ENCODE measurements at places on chromosomes 11 and 22. TPM values are rescaled to one million over a fixed set of nuclear protein-coding genes. Genes with fewer than 3 reads are reported as not detected.

- DNase-seq = no peak
Measured at GRCh38 chr22:37381489-37381888, 45.8 kb downstream of the ELFN2 start.

DNA sequence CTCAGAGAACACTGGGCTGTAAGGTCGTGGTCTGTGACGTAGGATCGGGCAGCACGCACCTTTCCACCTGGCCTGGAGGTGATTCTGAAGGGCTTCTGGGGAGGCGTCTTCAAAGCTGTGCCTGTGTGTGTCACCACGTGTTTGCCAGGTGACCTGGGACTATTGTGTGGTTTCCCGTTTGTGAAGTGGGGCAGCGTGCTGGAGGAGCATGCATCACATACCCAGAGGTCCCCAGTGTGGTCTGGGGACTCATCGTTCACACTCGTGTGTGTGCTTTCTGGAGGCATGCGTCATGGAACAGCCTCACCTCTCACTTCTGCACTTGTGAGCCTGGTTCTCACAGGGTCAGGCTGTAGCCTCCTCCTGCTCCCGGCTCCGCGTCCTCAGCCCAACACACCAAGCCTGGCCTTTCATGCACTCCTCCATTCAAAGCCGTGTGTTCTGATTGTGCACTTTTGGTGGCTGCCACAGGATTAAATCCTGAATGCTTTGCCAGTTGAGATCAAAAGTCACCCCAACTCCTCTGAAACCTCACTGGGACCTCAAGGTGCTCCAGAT lies 106.3 kb downstream of the KCNQ1OT1 start:
- no peak for DNase-seq

- no peak for DNase-seq
Measured at GRCh38 chr11:88538098-88538497, 200.6 kb upstream of the CTSC start.

GRCh38 chr11:30346068-30346688 lies 23.3 kb downstream of the ARL14EP start:
- no peak for DNase-seq

DNA sequence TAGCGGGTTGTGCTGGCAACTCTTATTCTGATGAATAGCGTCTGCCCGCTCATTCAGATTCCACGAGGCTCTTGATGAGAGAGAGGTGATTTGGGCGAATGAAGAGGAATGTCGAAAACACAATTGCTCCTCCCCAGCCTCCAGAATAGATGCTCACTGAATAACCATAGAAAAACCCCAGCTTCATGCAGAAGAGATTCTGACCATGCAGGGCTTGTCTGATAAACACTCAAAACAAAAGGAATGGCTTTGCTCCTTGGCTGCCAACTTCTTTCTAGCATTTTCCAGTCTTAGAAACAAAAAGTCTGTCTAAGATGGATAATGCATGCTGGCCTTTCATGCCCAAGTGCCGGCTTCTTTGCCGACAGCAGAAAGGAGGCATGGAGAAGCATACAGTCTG lies 569.5 kb downstream of the MN1 start:
- no peak for DNase-seq

Gene POU2AF2
- total RNA-seq = not detected

GRCh38 chr11:38498721-38499120 lies 1900.7 kb upstream of the RAG2 start:
- no peak for DNase-seq

Gene C11orf71
- 2.4 TPM for total RNA-seq

GRCh38 chr22:31118046-31118820 lies 4.5 kb upstream of the INPP5J start:
- DNase-seq = no peak

DNA sequence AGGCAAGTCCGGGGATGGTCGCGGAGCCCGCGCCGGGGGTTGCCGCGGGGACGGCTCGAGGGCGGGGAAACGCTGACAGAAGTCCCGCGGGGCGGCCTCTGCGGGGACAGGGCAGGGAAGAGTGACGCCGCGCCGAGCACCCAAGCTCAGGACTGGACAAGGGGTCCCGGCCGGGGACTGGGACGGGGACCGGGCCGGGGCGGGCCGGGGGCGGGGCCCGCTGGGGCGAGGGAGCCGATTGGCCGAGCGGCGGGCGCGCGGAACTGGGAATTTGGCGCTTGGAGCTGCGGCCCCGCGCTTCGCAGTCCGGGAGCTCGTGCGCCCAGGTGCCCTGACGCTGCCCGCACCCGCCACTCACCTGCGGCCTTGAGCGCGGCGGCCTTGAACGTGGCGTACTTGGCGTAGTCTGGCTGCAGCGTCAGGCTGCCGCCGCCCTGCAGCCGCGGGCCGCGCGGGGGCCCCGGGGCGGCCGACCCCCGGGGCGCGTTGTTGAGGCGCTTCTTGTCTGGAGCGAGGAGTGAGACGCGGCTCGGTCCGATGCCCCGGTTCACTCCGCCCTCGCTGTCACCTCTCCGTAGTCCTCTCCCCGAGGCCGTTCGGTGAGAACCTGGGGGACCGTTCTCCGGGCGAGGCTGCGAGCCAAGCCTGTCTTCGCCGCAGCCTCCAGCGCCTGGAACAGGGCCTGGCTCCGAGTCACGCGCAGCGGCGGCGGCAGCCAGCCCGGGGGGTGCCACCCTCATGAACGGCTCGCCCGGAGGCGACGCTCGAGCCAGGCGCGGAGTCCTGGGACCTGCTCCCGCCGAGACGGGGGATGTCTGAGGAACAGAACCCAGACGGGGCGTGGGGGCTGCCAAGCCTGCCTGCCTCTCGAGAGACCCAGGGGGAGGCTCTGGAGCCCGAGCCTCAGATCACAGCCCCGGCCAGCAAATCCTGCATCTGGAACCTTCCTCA lies 4.5 kb downstream of the SHISA8 start:
- DNase-seq = no peak

Gene FIBIN
- 32.8 TPM for total RNA-seq

DNA sequence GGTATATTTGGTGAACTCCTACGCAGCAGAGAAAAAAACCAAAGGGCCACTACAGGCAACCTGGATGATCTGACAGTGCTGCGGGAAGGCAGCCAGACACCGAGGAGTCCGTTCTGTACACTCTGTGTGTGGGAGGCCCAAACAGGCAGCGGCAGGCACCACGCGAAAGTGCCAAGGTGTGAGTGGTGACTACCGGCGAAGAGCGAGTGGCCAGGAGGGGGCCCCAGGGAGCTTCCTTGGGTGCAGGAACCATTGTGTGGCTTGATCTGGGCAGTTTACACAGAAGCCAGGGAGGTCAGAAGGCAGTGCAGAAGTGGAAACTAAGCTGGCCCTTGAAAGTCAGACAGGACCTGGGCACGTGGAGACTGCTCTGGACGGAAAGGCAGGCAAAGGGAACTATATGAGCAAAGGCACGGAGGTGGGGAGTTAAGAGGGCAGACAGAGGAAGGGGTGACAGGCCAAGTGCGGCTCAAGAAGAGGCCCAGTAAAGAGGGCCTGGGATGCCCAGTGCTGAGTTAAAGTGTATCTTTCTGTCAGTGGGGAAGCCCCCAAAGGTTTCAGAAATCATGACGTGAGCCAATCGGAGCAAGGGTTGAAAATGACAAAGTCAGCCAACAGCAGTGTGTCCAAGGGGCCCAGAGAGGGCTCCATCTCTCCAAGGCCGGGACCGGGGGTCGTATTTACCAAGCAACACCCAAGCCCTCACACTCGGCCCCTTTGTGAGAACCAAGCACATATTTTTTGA lies 10.6 kb downstream of the TMEM184B start:
- DNase-seq = no peak

DNA sequence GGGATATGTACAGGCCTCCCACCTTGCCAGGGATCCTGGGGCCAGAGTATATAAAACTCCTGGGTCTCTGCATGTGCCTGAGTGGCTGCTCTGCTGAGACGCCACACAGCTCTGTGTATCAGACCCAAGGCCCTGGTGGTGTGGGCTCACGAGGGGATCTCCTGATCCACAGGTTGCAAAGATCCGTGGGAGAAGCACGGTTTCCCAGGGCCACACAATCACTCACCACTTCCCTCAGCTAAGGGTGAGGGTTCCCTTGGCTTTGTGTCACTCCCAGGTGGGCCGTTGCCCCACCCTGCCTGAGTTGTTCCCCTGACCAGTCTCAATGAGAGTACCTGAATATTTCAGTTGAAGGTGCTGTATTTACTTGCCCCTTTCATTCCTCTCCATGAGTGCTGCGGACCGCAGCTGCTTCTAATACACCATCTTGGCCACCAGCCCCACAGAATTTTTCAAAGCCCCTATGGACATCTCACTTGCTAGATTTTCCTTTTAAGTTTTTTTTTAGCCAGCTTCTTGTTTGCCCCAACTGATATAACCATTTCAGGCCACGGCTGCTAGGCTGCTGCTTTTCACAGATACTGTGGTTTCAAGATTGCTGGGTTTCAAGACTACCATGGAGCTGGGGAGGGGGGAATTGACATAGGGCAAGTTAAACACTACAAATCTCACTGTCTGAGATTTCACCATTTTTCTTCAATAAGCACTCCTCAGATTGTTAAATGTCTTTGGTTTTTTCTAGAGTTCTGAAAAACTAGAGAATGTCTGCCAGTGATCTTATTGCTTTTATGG lies 13.7 kb upstream of the DEPDC7 start:
- DNase-seq = no peak

DNA sequence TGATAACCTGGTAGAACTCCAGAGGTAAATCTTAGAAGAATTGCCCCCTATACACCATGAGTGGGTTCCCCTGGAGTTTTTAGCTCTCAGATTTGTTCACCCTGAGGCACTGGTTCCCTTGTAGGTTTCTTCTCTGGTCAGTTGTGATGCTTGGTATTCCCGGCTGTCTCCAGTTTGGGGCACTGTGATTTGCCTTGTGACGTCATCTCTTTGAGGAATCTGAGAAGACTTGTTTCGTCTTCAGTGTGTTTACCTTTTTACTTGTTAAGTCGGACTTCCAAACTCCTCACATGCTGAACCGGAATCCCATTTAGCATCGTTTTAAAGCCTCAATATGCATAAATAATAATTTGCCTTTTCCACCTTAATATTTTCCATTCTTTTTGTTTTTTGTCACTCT lies 54.4 kb downstream of the CECR2 start:
- DNase-seq = no peak

Gene OR51B2
- total RNA-seq = not detected

Gene EIF3F
- 138 TPM for total RNA-seq

GRCh38 chr11:119885067-119885466 lies 156.1 kb upstream of the NECTIN1 start:
- peak; percentile 1 for DNase-seq

DNA sequence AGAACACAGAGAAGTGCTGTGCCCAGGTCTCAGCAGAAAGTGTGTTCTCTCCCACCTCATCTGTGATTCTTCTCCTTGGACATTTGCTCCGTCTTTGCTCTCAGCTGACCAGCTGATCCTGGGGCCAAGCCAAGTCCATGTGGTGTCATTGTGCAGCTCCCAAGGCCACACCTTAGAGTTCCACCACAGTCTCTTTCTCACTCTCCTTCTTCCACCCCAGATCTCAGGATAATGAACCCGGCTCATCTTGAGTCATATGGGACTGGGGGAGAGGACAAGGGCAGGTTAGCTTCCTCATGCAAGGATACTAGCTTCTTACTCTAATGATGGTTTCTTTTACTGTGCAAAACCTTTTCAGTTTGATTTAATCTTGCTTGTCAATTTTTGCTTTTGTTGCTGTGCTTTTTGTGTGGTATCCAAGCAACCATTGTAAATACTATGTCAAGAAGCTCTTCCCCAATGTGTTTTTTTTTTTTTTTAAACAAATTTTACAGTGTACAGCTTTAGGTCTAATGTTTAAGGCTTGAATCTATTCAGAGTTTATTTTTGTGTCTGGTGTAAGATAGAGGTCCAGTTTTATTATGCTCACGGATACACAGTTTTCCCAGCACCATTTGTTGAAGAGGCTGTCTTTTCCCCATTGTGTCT lies 75.0 kb upstream of the OR4B1 start:
- no peak for DNase-seq

GRCh38 chr11:67600324-67601029 lies 6.3 kb upstream of the NDUFV1 start:
- DNase-seq = no peak

GRCh38 chr11:75504501-75504900 lies 21.2 kb downstream of the GDPD5 start:
- DNase-seq = no peak

DNA sequence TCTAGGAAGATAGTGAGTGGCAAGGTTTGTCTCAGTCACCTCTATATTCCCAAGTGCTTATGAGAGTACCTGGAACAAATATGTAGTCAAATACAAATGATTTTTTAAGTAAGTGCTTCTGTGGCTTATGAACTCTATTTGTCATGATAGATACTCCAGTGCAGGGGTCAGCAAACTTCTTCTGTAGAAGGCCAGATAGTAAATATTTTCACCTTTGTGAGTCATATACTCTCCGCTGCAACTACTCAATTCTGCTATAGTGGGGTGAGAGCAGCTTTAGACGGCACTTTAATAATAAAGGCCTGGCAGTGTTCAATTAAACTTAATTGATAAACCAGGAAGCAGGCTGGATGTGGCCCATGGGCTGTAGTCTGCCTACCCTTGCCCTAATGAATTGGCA lies 12.4 kb upstream of the CCDC34 start:
- DNase-seq = no peak

Gene APOBEC3G
- 7.8 TPM for total RNA-seq

DNA sequence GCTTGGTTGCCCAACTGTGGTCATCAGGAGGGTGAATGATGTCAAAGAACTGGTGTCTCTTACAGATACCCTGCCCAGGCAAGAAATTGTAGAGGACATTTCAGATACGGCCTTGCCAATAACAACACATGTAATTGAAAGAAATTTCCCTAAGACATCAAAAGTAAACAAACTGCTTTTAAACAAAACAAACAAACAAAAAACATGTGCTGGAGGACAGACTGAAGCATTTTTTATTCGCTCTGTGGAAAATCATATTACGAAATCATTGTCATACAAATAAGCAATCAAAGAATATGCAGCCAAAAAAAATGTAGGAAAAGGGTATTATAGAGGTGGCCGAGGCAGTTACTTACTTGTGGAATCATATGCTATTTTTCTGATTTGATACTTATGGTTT lies 52.1 kb upstream of the MYEOV start:
- DNase-seq = no peak

DNA sequence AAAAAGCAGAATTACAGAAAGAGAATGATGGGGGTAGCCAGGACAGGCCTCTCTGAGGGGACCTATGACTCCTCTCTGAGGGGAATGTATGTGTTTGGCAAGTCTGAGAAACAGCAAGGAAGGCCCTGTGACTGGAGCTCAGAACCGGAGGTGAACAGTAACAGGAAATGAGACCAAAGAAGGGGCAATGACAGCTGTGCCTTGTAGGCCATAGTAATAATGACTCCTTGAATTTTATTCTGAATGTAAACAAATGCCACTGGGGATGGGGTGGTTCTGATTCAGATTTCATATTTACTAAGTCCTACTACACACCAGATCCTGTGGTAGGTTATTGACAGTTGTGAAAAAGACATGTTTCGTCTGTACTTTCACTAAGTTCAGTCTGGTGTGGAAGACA lies 52.8 kb upstream of the APOA1 start:
- DNase-seq = no peak

- DNase-seq = no peak
Measured at GRCh38 chr11:12528487-12528886, 145.7 kb upstream of the TEAD1 start.

- DNase-seq = no peak
Measured at GRCh38 chr11:60310407-60310998, 16.6 kb upstream of the MS4A6E start.

All from posterior vena cava (tissue), 2 donors.